Dorsolateral prefrontal cortex (tissue), 122 donors: ENCODE measurements at places on chromosomes 12 and 14.

DNA sequence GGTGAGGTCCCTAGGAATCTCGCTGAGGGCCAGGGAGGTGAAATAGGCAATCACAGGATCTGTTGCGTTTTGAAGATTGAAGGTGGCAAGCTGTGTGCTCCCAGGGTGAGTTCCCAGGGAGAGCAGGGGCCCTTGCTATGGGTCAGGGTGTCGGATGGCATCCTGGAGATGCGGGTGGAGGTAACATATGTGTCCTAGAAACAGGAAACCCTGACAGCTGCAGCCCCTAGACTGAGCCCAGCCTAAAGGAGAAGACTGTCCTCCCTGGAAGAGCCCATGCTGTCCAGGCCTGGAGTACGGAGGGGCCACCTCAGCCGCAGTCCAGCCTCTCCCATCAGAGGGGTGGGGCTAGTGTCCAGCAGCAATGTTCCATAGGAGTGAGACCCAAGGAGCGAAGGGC, 194.2 kb downstream of the NTF3 start:
- DNase-seq = no peak

DNA sequence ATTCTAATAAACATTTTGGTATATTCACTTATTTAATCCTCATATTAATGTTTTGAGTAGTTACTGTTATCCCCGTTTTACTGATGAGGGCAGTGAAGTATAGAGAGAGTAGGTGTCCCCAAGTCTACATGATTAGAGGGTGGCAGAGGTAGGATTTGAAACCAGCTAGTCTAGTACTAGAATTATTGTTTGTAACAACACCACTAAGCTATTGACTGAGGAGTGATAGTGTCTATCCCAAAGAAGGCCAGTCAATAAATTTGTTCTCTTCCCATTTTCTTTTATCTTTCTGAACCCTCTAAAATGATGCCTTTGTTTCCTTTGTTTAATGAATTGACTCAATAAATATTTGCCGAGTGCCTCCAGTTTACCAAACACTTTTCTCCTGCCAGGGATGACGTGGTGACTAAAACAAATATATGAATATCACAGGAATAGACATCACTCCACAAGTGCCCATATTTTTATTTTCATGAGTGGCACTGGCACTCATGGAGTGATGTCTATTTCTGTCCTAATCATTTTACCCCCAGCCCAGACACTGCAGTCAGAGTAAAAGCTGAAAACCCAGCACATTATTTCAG, 247.5 kb downstream of the SLC16A7 start:
- no peak for DNase-seq

DNA sequence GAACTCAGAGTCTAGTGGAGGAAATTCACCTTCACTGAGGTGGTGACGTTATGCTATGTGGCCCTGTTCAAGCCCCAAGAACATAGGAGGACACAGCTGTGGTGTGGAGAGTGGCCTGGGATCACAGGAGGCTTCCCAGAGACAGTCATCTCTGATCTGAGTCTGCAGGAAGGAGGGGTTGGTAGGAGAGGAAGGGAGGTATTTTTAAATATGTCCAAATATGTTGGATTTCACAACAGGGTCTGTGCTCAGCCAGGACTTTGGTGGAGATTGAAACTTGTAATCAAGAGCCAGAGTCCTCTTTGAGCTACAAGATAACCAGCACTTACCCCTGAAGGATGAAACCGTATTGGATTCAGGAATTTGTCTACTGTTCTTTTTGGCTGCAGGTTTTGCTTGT, 26.4 kb upstream of the MED13L start:
- DNase-seq = no peak

GRCh38 chr14:96888158-96888557, 91.0 kb downstream of the VRK1 start:
- DNase-seq = no peak

DNA sequence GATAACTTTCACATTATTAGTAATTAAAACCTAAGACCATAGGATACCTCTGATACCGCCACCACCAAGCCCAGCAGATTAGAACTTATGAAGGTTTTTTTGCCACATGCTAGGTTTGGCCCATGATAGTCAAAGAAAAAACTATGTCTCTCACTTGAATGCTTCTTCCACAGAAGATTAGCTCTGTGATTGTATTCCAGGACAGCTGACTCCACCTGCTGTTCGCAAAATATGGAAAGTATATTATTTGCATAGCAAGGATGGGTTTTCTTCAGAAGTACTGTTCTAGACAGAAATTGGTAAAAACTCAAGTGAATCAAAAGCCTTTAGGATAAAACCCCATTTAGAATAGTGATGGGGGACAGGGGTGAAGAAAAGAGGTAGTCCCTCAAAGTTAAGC, 42.2 kb downstream of the PPFIBP1 start:
- no peak for DNase-seq
